ENCODE measurements at places on chromosomes 2 and 18. TPM values are rescaled to one million over a fixed set of nuclear protein-coding genes. Genes with fewer than 3 reads are reported as not detected.

DNA sequence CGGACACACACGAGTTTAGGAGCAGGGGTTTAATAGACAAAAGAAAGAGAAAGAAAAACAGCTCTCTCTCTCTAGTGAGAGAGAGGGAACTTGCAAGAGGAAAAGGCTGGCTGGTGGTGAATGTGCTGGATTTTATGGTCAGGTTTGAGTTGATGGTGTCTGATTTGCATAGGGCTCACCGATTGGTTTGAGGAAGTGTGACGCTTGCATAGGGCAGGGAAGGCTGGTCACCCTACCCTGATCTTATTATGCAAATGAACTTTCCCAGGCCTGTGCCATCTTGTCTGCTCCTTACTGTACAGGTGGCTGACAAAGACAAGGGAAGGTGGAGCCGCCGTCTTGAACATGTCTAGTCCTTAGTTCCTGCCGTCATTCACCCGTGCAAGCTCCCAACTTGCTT is 408.9 kb downstream of the RIT2 start:
- no peak for DNase-seq

- DNase-seq: no peak
Measured at GRCh38 chr2:27929916-27930486, 39.5 kb downstream of the BABAM2 start.

DNA sequence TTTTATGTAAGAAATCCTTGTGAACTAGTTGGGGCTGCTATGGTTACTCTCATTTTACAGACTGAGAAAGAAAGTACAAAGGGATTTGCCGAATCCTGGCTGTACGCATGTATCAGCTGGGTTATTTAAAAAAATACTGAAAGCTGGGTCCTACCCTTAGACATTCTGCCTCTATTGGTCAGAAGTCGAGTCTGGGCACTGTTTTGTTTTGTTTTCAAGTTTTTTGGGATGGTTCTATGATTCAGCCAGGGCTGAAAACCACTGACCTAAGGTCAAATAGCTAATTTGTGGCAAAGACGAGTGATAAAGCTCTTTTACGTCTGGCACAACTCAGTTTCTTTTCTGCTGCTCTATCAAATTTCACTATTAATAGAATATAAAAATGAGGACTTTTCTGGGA is 5.9 kb upstream of the SLC8A1 start:
- no peak for DNase-seq

- no peak for DNase-seq
Measured at GRCh38 chr18:45958027-45958426, 9.1 kb downstream of the EPG5 start.

DNA sequence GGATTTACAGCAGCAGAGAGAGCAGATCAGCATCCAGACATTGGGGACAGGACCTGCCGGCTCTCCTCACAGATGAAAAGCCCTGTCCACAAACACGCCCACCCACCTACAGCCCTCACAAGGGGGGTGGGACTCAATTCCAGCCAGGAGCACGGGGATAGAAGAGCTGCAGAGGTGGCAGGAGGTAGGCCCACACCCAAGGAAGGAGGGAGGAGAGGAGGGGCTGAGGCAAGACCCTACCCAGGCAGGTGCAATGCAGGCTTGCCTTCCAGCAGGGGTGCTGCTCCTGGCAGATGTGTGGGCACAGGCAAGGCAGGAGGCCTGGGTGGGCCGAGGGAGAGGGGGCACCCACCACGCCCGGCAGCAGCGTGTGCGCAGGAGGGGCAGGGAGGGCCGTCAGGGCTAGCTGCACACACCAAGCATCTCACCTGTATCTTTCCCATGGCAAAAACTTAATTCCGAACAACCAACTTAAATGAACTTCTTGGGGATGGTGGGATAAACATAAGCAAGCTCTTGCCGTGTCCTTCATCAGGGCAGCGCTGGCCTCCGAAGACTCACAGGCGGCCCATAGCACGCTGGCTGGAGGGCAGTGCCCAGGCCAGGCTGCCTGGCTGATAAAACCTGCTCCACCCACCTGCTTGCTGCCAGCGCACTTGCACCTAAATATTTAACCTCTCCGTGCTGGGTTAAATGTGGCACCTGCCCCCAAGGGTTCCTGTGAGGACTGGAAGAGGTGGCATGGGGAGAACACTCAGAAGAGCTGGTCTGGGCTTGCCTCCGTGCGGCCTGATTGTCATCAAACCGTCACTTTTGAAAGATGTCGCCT is 219.5 kb downstream of the HDAC4 start:
- peak; percentile 11 for DNase-seq

- DNase-seq: no peak
Measured at GRCh38 chr18:2237706-2238105, 333.6 kb downstream of the METTL4 start.

GRCh38 chr2:19256121-19256601 is 102.3 kb downstream of the OSR1 start:
- no peak for DNase-seq

- no peak for DNase-seq
Measured at GRCh38 chr2:233354971-233355574, 779 bp downstream of the DGKD start.

GRCh38 chr18:47871288-47871687 is 59.2 kb downstream of the SMAD2 start:
- DNase-seq: no peak

- DNase-seq: no peak
Measured at GRCh38 chr2:190973726-190974628, 40.0 kb downstream of the STAT1 start.

GRCh38 chr18:48634975-48635374 is 96.1 kb downstream of the CTIF start:
- DNase-seq: no peak

GRCh38 chr2:58072102-58072501 is 25.5 kb downstream of the VRK2 start:
- no peak for DNase-seq

GRCh38 chr2:209834767-209835166 is 63.1 kb downstream of the UNC80 start:
- DNase-seq: no peak

GRCh38 chr2:209383212-209383611 is 40.6 kb upstream of the MAP2 start:
- DNase-seq: peak; percentile 17

GRCh38 chr2:238006510-238006909 is 39.7 kb downstream of the UBE2F start:
- no peak for DNase-seq

GRCh38 chr18:56647071-56647470 is 4.1 kb upstream of the WDR7 start:
- DNase-seq: no peak

DNA sequence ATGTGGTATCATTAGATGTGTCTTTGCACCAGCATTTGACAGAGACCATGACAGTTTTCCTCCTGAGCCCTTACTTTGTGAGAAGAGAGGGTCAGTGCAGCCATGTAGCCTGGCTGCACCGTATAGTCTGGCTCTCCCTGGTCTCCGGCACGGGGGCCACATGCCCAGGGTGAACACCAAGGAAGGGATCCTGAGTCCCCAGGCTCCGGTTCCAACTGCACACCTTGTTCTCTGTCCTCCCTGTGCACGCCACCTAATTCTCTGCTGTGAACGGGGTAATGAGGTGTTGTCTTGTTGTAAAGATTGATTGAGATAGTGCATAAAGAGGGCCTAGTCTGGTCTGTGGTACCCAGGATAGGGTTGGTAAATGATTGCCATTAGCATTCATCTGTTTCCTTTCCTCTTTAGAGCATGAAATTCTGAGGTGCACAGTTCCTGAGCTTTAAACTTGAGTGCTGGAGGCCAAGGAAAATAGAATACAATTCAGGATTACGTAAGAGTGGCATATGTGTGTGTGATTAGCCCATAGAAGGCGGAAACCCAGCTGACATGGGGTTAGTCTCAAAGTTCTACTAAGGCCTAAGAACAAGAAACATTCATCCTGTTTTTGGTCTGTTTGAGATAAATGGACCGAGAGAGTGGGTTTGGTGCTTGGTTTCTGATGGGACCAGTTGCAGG is 55.5 kb downstream of the NCK2 start:
- no peak for DNase-seq

- DNase-seq: peak; percentile 56
Measured at GRCh38 chr18:75208155-75208835, 644 bp downstream of the PTGR3 start.

GRCh38 chr2:112572005-112572404 is 12.4 kb upstream of the CHCHD5 start:
- DNase-seq: no peak

The TMEM131 gene
- 13.7 TPM for polyA plus RNA-seq

The GAD1 gene
- 2.0 TPM for polyA plus RNA-seq

The DAPL1 gene
- polyA plus RNA-seq: 177 TPM

The ST8SIA5 gene
- 47.2 TPM for polyA plus RNA-seq

The KCNK3 gene
- polyA plus RNA-seq: 325 TPM

The C2orf72 gene
- 1.2 TPM for polyA plus RNA-seq

The SERPINB4 gene
- not detected for polyA plus RNA-seq

The NEU2 gene
- polyA plus RNA-seq: not detected

The INHBB gene
- 8.5 TPM for polyA plus RNA-seq

The CRYBA2 gene
- polyA plus RNA-seq: 1.6 TPM

The SLC5A7 gene
- polyA plus RNA-seq: 0.08 TPM

The NT5C1B gene
- polyA plus RNA-seq: not detected

The ALPI gene
- not detected for polyA plus RNA-seq

The OSBPL6 gene
- 0.98 TPM for polyA plus RNA-seq

The AKAIN1 gene
- 9.7 TPM for polyA plus RNA-seq

The FLACC1 gene
- 1.0 TPM for polyA plus RNA-seq

The GPBAR1 gene
- 4.0 TPM for polyA plus RNA-seq
